ENCODE measurements at places on chromosomes 12 and 14.

DNA sequence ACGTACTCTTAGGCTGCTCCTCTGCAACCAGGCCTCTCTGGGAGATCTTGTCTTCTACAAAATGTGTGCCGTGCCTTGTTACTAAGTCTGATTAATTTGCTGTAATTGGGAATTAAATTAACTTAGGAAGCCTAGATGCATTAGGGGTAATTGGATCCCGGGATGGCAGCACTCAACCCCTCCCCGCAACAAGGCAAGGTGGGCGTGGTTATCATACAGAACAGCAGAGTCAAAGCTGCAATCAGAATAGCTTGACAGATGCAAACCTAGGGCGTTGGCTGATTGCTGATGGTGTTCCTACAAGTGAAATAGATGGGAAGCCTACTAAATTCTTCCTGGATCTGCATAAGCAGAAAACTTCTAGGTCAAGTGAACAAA is 34.5 kb upstream of the NFYB start:
- DNase-seq = no peak

GRCh38 chr12:125685915-125686314 is 620.7 kb downstream of the AACS start:
- DNase-seq = no peak

DNA sequence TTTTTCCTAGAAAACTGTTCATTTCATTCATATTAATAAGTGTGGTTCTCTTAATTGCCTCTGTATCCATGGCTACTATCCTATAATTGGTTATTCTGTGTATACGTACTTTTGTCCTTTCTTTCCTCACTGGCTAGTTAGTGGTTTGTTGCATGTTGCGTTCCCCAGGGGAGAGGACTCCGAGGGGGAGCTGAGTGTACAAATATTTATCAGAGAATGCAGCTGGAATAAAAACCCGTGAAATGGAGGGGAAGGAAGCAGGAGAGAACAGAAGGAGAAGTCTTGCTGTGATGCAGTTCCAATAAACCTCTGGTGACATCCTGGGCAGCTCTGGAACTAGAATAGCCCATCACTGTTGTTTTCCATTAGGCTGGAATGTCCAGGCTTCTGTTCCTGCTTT is 117.1 kb upstream of the RGS6 start:
- no peak for DNase-seq

DNA sequence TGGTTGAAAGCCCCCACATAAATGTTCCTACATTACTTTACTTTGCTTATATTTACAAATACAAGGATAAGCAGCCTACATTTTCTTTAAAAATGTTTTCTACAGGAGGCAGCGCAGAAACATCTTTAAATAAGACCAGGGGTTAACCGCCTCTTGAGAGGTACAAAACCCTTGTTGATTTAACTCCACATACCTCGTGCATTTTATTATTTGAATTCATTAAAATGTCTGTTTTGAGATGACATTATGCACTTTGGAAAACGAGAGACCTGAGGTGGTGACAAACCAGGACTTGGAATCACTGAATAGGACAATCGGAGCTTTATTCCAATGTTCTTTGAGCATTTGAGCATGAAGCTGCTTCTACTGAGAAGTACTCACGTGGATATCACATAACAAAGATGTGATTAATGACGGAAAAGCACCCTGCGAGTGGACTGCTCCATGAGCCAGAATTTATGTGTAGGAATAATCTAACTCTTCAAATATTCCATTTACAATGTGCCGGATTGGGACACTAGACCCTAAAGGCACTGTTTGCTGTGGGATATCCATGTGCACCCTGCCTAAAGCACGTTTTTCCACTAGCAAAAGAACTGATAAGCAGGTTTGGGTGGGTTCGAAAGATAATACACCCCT is 746 bp upstream of the DUSP16 start:
- DNase-seq = no peak

- DNase-seq = no peak
These were observed 66.3 kb downstream of the B4GALNT3 start for GRCh38 chr12:526089-526488.

GRCh38 chr12:93098077-93098476 is 169.0 kb upstream of the EEA1 start:
- peak; percentile 27 for DNase-seq

GRCh38 chr14:52124791-52125684 is 56.2 kb upstream of the NID2 start:
- DNase-seq = no peak

- no peak for DNase-seq
These were observed 85.7 kb downstream of the KIF26A start for GRCh38 chr14:104224131-104224505.

DNA sequence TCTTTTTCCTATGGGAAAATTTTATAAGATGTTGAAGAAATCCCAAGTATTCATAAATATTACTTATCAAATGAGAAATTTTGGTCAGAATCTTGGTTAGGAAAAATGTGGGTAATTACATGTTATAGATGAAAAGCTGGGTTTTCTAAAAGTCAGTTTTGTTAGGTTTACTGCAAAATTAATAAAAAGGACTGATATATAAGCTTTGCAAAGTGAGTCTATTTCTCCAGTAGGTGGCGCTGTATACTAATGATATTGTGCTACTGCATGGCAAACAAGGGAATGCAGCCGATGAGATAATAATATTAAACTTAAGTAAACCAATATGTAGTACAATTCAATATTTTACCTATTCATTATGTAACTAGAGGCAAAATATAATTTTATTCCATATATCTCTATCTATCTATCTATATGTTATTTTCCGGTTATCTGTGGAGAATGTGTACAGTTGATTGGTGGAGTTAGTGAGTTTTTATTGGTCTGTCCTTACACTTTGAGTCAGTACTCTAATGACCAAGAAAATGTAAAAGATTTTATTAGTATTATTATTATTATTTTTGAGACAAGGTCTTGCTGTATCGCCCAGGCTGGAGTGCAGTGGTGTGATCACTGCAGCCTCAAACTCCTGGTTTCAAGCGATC is 32.9 kb downstream of the MIPOL1 start:
- no peak for DNase-seq

DNA sequence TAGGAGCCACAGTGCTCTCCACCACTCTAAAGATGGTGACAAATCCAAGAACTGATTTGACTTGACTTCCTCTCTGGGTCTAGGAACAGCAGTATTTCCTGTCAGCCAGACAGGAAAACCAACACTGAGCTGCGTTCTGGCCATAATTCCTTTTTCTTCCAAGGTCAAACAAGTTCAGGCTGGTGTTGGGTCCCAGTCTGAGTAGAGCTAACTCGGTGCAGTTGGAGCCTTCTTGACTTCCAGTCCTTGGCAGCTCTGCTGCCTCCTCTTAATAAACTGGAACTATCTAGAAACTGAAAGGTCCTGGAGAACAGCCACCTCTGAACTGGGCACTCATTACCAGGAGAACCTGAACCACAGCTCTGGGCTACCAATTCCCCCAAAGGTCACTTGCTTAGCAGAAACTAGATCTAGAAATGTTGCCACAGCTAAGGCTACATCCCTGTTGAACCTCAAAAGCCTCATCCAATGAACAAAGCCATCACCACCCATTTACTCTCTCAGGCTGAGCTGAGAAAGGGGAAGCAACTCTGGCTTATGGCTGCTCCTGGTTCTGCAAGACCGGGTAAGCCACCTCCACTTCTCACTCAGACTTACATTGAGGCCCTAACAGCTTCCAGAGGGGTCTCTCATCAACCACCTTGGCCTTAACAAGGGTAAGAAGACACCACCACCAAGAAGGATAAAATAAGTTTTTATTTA is 27.7 kb downstream of the MAX start:
- DNase-seq = no peak

DNA sequence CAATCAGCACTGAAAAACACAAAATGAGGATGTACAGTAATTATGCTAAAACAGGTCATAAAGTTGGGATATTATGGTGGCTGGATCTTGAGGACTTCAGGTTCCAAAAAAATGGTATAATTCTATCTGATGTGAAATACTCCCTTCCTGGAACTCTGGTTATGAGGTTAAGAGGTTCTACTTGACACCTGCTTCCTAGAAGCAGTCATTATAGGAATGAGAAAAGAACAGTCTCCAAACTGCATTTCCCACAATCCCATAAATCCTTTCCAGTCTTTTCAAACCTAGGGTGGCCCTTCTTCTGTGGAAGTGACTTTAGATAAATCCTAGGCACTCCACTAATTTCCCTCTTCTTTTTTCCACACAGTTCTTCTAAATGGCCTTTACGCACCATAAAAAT is 63.7 kb upstream of the OR10AD1 start:
- no peak for DNase-seq

- DNase-seq = no peak
These were observed 97.1 kb downstream of the ARF6 start for GRCh38 chr14:49989966-49990365.

DNA sequence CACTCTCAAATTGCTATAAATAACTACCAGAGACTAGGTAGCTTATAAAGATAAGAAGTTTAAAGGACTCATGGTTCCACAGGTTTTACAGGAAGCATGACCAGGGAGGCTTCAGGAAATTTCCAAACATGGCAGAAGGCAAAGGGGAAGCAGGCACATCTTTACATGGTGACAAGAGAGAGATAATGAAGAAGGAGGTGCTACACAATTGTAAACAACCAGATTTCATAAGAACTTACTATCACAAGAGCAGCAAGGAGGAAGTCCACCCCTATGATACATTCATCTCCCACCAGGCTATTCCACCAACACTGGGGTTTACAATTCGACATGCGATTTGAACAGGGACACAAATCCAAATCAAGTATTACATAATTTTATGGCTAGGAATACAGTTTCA is 257.7 kb downstream of the BTG1 start:
- no peak for DNase-seq

GRCh38 chr12:64682572-64683277 is 72.4 kb downstream of the RASSF3 start:
- DNase-seq = no peak

DNA sequence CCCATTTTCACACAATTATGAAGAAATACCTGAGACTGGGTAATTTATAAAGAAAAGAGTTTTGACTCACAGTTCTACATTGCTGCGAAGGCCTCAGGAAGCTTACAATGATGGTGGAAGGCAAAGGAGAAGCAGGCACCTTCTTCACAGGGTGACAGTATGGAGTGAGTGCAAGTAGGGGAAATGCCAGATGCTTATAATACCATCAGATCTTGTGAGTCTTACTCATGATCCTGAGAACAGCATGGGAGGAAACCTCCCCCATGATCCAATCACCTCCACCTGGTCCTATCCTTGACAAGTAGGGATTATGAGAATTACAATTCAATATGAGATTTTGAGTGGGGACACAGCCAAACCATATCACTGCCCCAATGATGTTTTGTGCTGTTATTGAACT is 189.3 kb upstream of the CRY1 start:
- no peak for DNase-seq

GRCh38 chr12:8846305-8846704 is 23.9 kb downstream of the A2ML1 start:
- DNase-seq = no peak

DNA sequence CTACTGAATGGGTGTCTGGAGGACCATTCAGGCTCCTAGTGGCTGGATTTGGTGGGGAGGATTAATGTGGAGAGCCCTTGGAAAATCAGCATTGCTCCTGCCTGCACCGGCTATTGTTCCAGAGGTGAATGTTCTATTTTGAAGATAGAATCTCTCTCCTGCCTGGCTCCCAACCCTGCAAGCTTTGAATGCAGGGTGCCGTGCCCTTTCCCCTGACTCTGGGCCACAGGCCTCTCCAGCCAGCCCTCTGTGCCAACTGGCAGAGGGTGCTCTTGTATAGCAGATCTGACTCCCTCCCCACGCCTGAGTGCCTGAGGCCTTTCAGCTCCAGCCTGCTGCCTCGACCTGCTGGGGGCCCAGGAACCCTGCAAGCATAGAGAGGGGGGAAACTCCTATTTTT is 106.8 kb downstream of the TMEM260 start:
- no peak for DNase-seq

GRCh38 chr12:96503976-96504375 is 14.6 kb downstream of the CFAP54 start:
- no peak for DNase-seq

DNA sequence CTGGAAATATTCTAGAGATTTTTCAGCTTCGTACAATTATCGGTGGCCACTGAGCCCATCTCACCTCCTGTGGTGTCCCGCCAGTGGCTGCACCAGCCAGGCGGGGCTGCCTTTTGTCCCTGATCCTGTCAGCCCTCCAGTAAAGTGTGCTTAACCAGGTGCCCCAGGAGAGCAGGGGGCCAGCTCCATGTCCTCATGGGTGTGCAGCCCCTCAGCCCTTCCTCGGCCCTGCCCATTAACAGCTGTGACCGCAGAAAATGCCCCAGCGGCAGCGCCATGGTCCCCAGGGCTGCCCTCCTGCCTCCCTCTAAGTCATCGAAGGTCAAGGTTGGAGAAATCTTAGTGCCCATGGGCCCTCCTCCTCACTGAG is 188.5 kb downstream of the ZFP36L1 start:
- DNase-seq = no peak

GRCh38 chr12:41699658-41700057 is 445.0 kb downstream of the GXYLT1 start:
- no peak for DNase-seq

DNA sequence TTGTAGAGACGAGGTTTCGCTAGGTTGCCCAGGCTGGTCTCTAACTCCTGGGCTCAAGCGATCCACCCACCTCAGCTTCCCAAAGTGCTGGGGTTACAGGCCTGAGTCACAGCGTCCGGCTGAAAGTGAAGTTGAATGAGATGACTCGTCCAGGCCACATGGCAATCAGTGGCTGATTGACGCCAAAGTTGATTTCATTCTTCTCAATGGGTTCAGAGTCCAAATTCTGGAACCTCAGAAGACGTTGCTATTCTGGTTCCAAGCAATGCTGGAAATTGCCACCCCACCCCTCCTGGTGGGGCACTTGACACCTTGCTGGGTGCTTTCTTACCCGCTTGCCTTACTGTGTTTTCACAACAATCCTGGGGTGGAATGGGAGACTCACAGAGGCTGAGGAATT is 14.9 kb downstream of the ABCB9 start:
- DNase-seq = no peak

- no peak for DNase-seq
These were observed 29.7 kb downstream of the ATF7IP start for GRCh38 chr12:14395074-14395778.

- DNase-seq = no peak
These were observed 25.7 kb downstream of the SOAT2 start for GRCh38 chr12:53128780-53129569.

DNA sequence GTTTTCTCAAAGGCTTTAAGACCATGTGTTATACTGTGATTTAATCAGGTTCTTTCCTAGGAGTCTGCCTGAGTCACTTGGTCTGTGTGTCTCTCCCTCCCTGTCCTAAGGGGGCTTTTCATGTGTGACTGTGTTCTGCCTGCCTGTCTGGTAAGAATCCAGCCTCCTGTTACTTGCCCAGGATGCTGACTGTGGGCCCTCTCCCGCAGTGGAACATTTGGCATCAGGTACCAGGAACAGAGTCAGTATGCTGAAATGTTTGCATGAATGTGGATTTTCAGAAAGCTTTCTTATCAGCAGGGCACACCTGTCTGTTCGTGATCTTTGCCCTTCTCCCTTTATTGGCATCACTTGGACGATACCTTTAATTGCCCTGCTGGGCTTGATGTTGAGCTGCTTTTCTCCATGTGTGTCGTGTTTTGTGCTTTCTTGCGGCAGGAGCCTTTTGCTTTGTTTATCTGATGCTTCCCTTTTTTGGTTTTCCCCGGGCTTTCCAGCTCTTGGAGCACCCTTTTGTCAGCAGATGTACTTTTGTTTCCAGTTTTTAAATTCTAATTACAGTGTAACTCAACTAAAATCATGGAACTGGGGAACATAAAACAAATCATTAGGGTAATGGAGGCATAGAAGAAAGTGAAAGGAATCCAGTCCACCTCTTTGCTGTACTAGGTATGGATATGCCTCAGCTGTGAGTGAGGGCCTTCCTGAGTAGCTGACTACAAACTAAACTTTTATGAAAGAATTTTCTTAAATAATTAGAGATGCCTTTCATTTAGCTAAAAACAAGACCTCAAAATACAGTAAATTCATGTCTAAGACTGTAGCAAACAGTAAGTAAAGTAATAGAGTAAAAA is 72.5 kb downstream of the TRAF3 start:
- DNase-seq = no peak

Data from activated CD4-positive, alpha-beta T cell treated with anti-CD3 and anti-CD28 coated beads, Interleukin-2, amount 50 U/mL, for 24 hours (primary cell).